Naive thymus-derived CD4-positive, alpha-beta T cell (primary cell): ENCODE measurements at places on chromosomes 12 and 14. TPM values are rescaled to one million over a fixed set of nuclear protein-coding genes. Genes with fewer than 3 reads are reported as not detected.

DNA sequence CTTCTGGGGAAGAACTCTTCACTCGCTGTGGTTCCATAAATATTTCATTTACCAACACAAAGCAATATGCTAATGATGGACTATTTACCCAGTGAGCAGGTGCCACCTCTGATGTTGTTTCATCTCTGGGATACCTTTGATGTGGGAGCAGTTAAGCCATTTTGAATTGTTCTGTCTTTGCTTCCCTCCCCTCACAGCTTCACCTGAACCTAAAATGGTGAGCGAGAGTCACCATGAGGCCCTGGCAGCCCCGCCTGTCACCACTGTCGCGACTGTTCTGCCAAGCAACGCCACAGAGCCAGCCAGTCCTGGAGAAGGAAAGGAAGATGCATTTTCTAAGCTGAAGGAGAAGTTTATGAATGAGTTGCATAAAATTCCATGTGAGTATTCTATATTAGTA lies 352.7 kb downstream of the SYT1 start:
- H3K4me1 ChIP-seq, result no peaks in the 10 kb centered on the region
- DNase-seq, result no peak
- no peak overlapping the region for H3K4me3 ChIP-seq
- no peaks in the 10 kb centered on the region for H3K36me3 ChIP-seq
- H3K27ac ChIP-seq, result no peak overlapping the region

DNA sequence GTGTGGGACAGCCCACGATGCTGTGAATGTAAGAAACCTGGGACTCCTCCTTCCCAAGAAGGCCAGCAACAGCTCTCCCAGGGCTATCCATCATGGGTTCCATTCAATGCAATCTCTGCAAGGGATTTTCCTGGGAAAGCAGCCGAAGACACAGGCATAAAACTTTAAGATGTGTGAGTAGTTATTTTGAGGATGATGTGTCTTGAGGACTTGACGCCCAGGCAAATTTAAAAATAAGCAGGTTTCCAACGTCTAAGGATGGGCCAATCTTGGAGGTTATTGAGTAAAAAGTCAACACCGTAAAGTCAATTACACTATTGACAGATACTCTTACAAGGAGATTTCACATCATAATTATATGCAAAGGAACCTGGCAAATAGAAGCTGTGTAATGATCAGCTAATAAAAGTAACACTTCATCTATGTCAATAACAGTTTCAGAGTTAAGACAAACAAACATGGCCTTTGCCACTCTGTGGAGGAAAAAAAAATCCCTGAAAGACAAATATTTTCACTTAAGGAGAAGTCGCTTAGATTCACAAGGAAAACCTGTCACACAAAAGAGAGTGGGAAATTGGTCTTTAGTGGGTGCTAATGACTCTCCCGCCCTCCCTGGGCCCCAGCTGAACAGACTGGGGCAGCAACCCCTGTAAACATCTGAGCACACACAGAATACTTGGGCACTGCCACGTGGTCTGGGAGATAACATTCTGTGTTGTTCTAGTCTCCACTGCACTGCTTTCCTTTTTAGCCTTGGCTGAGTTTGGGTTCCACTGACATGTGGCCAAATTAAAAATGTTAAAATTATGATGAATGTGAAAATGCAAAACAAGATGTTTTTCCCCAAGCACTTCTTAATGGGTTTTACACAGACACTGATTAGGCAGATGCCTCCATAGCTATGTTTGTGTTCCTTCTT lies 240.9 kb downstream of the FOXN3 start:
- no peaks in the 10 kb centered on the region for H3K36me3 ChIP-seq
- H3K27me3 ChIP-seq, result no peaks in the 10 kb centered on the region
- no peak for DNase-seq
- H3K4me3 ChIP-seq, result no peak overlapping the region

Gene STXBP6
- total RNA-seq, result not detected

DNA sequence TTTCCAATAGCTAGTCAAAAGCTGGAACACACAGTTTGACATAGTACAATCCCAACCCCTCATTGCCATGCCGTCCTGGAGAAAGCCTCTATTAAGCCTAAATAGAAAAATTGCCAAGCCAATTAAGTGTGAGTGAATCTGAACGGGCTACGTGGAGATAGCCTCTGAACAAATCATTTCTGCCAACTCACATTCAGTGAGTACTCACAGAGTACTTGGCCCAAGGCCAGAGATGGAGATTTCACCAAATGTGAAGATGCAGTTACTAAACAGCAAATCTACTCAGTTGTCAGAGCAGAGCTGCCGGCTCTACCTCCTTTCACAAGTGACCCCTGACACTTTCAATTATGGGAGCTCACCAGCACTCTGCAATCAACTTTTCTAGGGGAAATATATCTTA lies 350.0 kb downstream of the GALC start:
- no peak overlapping the region for H3K4me3 ChIP-seq
- H3K4me1 ChIP-seq, result no peaks in the 10 kb centered on the region
- H3K27me3 ChIP-seq, result no peaks in the 10 kb centered on the region
- no peak for DNase-seq
- H3K36me3 ChIP-seq, result no peaks in the 10 kb centered on the region

Gene SPIC
- total RNA-seq, result not detected

Gene COPZ1
- 47.5 TPM for total RNA-seq

DNA sequence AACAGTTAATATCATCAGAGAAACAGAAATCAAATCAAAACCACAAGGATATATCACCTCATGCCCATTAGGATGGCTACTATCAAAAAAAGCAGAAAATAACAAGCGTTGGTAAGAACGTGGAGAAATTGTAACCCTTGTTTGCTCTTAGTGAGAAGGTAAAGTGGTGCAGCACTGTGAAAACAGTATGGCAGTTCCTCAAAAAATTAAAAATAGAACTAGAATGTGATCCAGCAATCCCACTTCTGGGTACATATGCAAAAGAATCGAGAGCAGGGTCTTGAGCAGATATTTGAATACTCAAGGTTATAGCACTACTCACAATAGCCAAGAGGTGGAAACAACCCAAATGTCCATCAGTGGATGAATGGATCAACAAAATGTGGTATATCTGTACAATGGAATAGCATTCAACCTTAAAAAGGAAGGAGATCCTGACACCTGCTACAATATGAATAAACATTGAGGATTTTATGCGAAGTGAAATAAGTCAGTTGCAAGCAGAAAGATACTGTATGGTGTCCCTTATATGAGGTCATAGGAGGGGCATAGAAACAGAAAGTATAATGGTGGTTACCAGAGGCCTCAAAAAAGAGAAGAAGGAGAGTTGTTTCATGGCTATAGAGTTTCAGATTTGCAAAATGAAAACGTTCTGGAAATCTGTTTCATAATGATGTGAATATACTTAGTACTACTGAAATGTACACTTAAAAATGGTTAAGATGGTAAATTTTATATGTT lies 131.0 kb upstream of the EEA1 start:
- no peaks in the 10 kb centered on the region for H3K4me1 ChIP-seq
- no peak for DNase-seq
- H3K27ac ChIP-seq, result no peak overlapping the region
- H3K36me3 ChIP-seq, result no peaks in the 10 kb centered on the region
- H3K27me3 ChIP-seq, result no peaks in the 10 kb centered on the region

DNA sequence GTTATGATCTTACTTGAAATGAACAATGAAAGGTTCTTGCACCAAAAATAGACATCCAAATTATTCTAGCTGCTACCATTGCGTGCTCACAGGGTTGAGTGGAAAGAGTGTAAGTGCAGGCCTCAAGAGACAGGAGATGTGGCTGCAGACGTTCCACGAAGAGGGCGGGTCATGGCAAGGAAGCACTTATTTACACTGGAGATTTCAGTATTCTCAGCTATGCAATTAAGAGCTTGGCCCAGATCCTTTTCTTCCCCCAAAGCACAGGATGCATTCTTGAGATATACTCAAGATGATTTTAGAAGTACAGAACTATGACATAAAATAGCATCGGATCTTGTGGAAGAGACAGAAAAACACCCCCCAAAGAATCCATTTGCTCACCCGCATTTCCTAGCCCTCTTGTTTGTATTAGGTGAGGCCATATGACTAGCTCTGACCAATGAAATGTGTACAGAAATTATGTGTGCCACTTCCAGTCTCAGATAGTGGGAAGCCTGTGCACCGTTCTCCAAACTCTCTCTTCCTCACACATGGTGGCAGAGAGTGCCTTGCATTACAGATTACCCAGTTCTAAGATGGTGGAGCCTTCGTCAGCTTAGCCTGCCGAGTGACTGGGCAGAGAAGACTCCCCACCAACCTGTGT lies 261.4 kb downstream of the TTC8 start:
- H3K36me3 ChIP-seq, result no peaks in the 10 kb centered on the region
- no peaks in the 10 kb centered on the region for H3K4me1 ChIP-seq
- no peak overlapping the region for H3K4me3 ChIP-seq

GRCh38 chr12:116358893-116359761 lies 81.6 kb upstream of the MED13L start:
- no peaks in the 10 kb centered on the region for H3K36me3 ChIP-seq
- H3K4me1 ChIP-seq, result peaks cover 27% of the 10 kb centered on the region
- H3K27me3 ChIP-seq, result no peaks in the 10 kb centered on the region
- H3K4me3 ChIP-seq, result peak overlapping the region; percentile 49

Gene HSPA2
- 0.93 TPM for total RNA-seq

Gene AICDA
- not detected for total RNA-seq

DNA sequence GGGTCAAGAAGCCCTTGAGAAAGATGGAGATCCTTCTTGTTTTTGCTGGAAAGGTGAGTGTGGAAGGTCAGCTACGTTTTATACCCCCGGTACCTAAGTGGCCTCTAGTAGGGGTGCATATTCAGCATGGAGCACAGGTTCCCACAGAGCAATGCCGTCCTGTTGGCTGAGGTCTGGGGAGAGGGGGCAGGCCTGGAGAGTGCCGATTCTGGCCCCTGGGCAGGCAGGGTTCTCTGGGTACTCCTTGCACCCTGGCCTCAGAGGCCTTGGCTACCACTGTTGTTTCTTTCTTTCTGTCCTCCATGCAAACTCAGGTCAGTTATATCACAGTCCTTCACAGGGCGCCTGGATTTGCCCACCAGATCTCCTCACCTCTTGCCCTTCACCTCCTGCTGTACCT lies 8.5 kb downstream of the RBP5 start:
- H3K27me3 ChIP-seq, result no peaks in the 10 kb centered on the region
- H3K27ac ChIP-seq, result no peak overlapping the region
- no peak for DNase-seq

DNA sequence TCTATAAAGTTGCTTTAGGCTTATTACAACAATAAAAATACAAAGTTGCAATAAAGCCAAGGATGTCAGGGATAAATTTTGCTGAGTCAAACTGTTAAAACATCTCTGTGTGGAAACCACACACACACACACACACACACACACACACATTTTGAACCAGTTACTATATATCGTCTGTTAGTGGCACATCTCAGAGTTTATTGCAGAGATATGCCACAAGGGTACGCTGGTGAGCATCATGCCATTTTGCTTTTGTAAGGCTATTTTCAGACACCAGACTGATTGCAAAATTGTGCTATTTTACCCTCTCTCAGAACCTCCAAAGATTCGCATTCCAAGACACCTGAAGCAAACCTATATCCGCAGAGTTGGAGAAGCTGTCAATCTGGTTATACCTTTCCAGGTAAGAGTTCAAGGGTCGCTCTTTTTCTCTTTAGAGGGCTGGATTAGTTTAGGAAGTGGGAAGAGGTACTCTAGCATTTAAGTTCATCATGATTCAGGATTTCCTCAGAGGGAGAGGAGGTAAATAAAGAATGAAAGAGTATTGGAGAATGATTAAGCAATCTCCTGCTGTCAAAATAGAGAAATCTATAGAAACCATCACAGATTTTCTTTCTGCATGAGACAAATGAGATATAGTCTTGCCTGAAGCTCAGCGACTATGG lies 27.3 kb upstream of the CHPT1 start:
- peak; percentile 57 for DNase-seq
- H3K4me1 ChIP-seq, result peaks cover 4% of the 10 kb centered on the region
- no peak overlapping the region for H3K27ac ChIP-seq
- no peaks in the 10 kb centered on the region for H3K27me3 ChIP-seq

DNA sequence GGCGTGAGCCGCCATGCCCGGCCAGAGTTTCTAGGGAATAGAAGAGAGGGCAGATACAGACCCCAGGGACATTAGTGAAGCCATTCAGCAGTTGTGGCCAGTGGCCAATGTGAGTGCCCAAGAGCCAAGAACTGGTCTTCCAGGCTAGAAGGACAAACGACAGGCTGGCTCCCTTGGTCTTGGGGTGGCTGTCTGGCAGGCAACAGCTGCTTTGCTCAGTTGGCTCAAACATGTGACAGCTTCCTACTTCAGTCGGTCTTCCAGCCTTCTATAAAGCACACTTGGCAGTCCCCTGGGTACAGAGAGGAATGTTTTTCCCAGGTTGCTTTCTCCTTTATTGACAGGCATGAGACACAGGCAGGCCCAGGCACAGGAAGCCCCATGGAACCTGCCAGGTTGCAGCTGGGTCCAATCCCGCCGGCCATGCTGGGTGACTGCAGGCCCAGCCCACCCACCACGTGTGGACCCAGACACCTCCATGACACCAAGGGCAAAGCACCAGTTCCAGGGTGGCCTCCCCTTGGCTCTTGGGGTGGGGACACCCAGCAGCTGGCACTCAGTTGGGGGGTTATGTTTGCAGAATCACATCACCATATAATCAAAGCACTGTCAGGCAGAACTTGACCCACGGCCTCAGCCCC lies 15.4 kb downstream of the CHGA start:
- no peak overlapping the region for H3K27ac ChIP-seq
- no peak overlapping the region for H3K4me3 ChIP-seq
- peaks cover 30% of the 10 kb centered on the region for H3K36me3 ChIP-seq
- H3K4me1 ChIP-seq, result no peaks in the 10 kb centered on the region
- DNase-seq, result no peak
- H3K27me3 ChIP-seq, result no peaks in the 10 kb centered on the region

- H3K27ac ChIP-seq, result no peak overlapping the region
- no peaks in the 10 kb centered on the region for H3K36me3 ChIP-seq
- H3K4me1 ChIP-seq, result no peaks in the 10 kb centered on the region
- H3K27me3 ChIP-seq, result no peaks in the 10 kb centered on the region
Observed at GRCh38 chr12:38961683-38962082, 56.3 kb upstream of the CPNE8 start.

- no peaks in the 10 kb centered on the region for H3K4me1 ChIP-seq
- DNase-seq, result no peak
- H3K27me3 ChIP-seq, result no peaks in the 10 kb centered on the region
- no peak overlapping the region for H3K4me3 ChIP-seq
Observed at GRCh38 chr14:61213920-61214319, 67.2 kb downstream of the TMEM30B start.

GRCh38 chr12:50723865-50724264 lies 40.0 kb upstream of the ATF1 start:
- H3K4me3 ChIP-seq, result no peak overlapping the region
- no peaks in the 10 kb centered on the region for H3K27me3 ChIP-seq
- no peak overlapping the region for H3K27ac ChIP-seq
- no peaks in the 10 kb centered on the region for H3K4me1 ChIP-seq

DNA sequence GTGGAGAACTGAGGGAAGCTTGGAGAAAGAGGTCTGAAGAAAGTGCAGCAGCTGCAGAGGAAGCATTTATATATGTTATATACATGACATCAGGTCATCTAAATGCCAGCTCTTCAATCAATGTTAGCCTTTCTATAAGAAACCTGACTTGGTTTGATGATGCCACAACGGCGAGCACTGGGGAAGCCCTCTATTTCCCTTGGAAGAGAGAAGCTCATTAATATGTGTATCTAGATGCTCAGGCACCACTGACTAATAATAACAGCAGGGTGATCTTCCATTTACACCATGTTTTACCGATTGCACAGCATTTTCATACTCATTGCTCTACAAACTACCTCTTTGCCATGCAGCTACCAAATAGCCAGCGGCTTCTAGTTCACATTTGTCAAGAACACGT lies 811 bp downstream of the ACYP1 start:
- H3K27ac ChIP-seq, result peak overlapping the region; percentile 83
- H3K4me1 ChIP-seq, result peaks cover 7% of the 10 kb centered on the region
- no peak for DNase-seq
- H3K36me3 ChIP-seq, result no peaks in the 10 kb centered on the region
- peak overlapping the region; percentile 98 for H3K4me3 ChIP-seq

Gene DCAF5
- total RNA-seq, result 70.4 TPM

GRCh38 chr12:66170606-66171005 lies 810 bp upstream of the TMBIM4 start:
- DNase-seq, result no peak
- H3K27me3 ChIP-seq, result no peaks in the 10 kb centered on the region
- no peaks in the 10 kb centered on the region for H3K36me3 ChIP-seq
- H3K27ac ChIP-seq, result peak overlapping the region; percentile 97
